ENCODE measurements at places on chromosomes 16 and 17.

DNA sequence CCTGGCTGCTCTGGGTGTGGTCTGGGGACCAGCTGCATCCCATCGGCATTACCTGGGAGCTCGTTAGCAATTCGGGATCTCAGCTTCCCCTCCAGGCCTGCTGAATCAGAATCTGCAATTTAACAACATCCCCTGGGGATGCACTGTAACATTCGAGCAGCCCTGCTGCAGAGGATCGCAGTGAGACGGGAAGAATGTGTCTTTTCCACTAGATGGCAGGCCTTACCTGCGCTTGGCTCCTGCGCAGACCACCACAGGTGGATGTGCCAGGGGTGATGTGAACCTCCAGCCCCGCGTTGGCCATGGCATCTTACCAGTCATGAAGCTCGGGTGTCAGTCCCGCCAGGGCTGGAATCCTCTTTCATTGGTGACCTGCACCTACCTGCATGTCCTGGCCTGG is 209.9 kb downstream of the PRKCB start:
- DNase-seq = no peak

DNA sequence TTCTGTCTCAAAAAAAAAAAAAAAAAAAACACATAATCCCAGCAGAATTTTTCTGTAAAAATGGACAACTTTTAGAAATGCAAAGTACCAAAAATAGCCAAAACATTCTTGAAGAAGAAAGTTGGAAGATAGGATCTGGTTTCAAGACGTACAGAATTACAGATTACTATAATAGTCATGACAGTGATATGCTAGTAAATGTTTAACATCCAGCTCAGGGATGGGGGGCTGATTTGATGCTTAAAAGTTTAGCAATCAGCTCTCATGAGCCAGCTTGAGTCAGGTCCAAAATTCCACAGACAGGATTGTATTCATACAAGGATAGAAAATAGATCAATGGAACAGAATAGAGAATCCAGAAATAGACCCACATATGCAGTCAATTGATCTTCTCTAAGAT is 100.5 kb downstream of the CYB561 start:
- DNase-seq = no peak

DNA sequence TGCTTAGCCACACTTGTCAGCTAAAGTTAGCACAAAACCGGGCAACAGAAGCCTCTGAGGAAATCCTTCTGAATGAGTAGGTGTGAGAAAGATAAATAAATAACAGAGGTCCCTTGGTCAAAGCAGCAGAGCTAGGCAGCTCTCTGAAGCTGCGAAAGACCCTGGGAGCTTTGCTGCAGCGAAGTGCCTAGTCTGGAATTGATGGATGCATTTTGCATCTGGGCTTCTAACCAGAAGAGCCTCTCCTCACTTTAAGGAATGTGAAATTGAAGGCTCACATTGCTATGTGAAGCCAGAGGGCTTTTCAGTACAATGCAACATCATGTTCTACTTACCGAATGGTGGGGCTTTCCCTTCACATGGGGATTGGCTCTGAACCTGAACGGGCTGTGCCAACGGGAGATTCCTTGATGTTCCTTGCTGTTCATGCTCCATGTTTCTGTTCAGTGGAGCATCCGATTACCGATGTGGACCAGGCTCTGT is 274.6 kb downstream of the HS3ST3B1 start:
- no peak for DNase-seq

DNA sequence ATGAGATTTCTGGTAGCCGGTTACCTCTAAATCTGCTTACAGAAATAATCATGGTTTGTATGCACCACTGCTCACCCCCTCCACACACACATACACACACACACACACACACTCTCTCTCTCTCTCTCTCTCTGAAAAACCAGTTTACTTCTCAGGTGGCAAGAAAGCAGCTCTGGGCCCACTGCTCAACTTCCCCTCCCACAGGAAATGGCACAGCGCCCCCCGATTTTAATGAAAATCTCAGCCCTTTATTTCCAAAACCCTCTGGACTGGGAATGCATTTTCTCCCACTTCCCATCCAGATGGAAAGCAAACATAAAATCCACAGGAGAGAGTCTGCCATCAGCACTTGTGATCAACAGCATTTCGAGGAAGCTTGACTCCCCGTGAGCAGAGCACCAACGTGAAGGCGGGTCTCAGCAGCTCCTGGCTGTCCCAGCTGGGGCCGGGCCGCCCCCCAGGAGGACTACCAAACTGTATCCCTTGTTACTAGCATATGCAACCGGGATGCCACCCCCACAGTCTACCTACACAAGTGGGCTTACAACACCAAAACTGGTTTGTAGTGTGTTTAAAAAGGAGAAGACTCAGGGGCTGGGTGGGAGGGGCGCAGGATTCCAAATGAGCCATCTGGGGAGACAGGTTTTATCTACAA is 121.1 kb downstream of the SLC39A11 start:
- DNase-seq = no peak

DNA sequence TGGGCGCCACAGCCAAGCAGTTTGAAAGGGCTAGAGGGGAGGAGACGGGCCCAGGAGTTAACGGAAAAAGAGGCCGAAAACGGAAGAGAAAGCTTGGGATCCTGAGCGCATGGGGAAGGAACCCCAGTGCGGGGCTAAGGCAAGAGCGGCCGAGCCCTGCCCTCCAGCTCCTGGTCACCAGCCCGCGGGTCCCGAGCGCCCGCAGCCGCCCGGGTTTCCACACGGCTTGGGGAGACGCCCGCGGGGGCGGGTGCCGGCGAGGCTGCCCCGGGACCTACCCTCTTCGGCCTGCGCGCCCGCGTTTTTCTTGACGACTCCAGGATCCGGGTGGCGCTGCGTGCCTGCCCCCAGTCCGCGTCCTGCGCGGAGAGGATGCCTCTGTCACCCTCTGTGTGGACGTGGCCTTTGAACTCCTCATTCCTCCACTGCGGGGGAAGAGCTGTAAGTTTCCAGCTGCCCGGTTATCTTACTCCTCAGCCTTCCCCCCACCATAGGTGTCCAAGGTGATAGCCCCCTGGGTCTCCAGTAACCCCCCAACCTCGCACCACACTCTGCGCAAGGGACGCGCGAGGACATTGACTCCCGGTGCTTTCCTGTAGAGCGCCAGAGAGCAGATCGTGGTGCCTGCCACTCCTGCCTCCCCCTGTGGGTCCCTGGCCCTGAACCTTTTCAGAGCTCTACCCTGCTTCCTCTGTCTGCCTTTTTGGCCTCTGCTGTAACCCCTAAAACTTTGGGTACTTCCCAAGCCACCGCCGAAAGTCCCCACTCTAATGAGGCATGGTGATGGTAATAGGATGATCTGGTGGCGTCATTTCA is 1.7 kb upstream of the CDH11 start:
- no peak for DNase-seq

GRCh38 chr17:63931981-63932561 is at the start of gene CD79B:
TSS of gene CD79B (minus strand) at chr17:63932331. CDS start at chr17:63932261, 70 bp downstream.
- peak; percentile 32 for DNase-seq

DNA sequence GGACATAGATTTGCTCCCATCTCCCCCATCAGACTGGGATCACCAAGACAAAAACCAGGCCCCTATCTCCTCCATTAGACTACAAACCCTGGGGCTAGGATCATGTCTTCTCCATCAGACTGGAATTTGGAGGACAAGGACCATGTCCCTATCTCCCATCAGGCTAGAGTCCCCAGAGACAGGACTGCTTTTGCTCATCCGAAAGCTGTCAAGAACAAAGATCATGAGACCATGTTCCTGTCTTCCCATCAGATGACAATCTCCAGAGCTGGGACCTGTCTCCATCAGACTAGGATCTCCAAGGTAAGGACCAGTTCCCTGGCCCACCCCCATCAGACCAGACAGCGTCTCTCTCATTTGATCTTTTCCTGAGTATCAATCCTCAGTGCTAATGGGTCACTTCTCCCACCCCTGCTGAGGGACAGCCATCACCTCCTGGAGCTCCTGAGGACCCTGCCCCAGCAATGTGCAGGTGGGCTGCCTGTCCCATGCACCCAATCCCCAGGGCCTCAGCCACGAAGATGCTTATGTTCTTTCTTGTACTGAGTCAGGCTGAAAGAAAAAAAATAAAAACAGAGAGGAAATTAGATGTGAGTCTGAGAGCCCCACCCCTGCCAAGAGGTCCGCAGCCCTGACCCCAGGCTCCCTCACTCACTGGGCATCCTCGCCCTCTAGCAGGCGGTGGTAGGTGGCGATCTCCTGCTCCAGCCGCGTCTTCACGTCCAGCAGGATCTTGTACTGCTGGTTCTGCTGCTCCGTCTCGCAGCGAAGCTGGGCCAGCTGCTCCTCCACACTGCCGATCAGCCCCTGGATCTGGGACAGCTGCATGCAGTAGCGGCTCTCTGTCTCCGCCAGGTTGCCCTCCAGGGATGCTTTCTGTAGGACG is 90.3 kb downstream of the GOSR1 start:
- DNase-seq = no peak

- no peak for DNase-seq
Observed at GRCh38 chr16:7597677-7598076, 265.0 kb downstream of the RBFOX1 start.

DNA sequence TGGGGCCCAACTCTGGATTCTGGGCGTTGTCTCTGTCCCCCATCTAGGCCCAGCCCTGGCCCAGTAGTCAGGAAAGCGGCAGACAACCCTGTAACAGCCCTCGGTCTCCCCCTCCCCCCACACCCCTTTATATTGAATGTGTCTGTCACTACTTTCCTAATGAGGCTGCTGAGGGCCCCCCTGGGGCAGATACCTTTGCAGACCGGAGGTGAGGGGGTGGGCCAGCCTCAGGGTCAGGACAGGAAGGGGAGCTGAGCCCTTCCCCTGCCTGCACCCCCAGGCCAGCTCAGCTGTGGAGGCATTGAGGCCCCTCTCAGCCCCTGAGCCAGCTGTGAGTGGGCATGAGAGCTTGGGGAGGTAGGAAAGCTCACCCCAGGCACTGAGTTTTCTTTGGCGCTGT is 17.1 kb downstream of the RAI1 start:
- DNase-seq = no peak

- no peak for DNase-seq
Observed at GRCh38 chr16:79264237-79265109, 336.1 kb downstream of the MAF start.

- DNase-seq = no peak
Observed at GRCh38 chr16:4561596-4561995, 5.5 kb downstream of the C16orf96 start.

DNA sequence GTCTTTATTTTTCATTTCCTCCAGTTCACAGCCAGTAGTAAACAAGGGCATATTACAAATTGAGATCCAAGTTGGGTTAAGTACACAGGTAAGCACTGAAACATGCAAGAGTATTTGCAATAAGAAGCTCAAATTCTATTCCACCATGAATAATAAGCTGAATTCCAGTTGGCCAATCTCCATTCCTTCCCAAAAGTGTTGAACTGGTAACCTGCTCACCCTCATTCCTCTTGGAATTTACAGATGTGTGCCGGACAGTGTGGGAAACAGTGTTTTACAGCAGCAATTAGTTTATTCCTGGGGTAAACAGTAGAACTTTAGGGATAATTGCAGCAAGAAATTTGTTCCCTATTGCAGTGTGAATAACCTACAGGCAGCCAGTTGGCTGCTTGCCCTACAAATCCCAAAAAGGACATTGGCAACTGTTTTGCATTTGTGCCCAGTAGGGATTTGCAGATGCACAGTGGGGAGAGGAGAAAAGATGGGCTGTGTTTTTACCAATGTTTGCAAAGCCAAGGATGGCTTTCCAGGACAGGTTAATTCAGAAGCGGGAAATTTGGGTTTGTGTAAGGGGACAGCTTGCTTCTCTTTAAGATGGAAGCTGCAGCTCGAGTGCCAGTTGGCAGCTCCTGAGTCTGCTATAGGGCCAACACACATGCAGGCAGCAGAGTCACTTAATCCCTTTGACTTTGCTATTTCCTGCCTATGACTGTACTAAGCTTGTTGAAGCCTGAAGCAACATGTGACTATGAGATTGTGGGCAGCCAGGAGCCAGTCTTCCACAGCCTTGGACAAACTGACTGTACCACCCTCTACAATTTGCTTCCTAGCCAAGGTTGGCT is 318.9 kb downstream of the MAP2K6 start:
- DNase-seq = no peak

GRCh38 chr16:23505180-23505665 is 5.1 kb downstream of the GGA2 start:
- no peak for DNase-seq

Measured in CD4-positive, alpha-beta T cell treated with Interleukin-2 at 100 ng/mL for 4 hours (primary cell).